ENCODE measurements at places on chromosomes 16 and 17.
A peak's percentile ranks its signal among the peaks of the same experiment; 100 is the strongest.

GRCh38 chr17:52756746-52757145 lies 598.2 kb upstream of the CA10 start:
- no peak for DNase-seq

GRCh38 chr16:85391769-85392583 lies 221.1 kb upstream of the GSE1 start:
- no peak for DNase-seq

GRCh38 chr17:72560303-72561247 lies 439.8 kb downstream of the SOX9 start:
- DNase-seq, result peak; percentile 82

DNA sequence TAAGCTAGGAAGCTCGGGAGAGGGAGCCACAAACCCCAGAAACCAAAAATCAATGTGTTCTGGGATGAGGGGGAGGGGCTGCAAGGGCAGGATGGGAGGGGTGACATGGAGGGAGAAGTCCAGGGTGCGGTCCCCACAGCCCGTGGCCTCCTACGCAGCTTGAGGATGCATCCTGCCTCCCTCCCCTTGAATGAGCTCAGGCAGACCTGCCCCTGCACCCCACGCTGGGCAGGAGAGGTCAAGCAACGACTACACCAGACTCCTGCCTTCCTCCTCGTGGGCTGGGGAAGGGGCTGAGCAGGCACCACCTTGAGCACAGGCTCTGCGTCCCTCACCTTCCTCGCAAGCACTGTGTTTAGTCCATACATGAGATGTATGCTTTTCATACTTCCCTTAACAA lies 3.9 kb downstream of the ANKRD13B start:
- DNase-seq, result no peak

DNA sequence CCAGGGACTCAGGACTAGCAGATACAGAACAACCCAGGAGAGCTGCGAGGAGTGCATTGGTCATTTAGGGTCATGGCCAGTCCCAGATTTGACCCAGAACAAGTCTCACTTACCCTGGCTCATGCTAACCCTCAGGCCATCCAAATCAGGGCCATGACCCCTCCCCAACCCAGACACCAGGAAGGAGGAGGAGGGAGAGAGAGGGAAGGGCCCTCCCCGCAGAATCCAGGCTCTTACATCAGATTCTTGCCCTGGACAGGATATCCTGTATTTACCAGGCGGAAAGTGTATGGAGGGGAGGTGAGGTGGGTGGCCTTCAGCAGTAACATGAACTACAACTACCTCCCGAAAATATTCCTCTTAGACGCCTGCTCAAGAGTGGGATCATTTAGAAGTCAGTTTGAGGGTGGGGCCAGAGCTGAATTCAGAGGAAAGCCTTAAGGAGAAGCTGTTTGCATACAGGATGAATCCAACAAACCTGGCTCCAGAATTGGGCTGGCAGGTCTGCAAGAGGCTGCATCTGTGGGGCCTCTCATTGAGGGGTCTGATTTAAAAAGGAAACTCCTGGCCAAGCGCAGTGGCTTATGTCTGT lies 2.1 kb downstream of the VAT1 start:
- DNase-seq, result no peak

- no peak for DNase-seq
These were observed 2.5 kb downstream of the KRT17 start for GRCh38 chr17:41621916-41622315.

All from Karpas-422 (cell line).